ENCODE measurements at places on chromosomes 4 and X. TPM values are rescaled to one million over a fixed set of nuclear protein-coding genes. Genes with fewer than 3 reads are reported as not detected.

GRCh38 chr4:92305148-92305877, 1.5 kb downstream of the GRID2 start:
- peak; percentile 4 for DNase-seq

DNA sequence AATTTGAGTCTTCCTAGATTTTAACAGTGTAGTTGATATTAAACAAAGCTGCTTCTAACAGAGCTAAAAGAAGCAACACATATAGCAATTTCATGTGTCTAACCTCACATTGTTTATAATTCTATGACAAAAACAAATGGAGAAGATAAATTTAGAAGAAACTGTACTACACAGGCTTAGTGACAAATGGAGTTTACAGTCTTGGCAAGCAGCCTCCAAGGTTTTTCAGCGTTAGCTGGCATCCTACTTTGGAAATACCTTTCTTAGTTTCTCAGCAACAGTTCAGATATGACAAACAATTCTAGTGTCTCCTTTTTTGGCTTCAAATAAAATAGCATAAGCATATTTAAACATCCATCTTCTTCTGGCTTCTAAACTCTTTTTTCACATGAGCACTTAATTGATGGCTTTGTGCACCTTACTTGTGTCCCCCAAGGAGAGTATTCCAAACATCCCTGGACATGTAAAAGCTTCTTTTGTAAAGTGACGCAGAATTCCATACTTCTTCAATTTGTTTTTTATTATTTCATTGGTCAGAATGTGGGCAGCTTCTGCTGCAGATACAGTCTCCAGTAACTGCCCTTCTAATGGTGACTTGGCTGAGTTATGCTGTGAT, 249.8 kb downstream of the ANTXR2 start:
- DNase-seq: no peak

DNA sequence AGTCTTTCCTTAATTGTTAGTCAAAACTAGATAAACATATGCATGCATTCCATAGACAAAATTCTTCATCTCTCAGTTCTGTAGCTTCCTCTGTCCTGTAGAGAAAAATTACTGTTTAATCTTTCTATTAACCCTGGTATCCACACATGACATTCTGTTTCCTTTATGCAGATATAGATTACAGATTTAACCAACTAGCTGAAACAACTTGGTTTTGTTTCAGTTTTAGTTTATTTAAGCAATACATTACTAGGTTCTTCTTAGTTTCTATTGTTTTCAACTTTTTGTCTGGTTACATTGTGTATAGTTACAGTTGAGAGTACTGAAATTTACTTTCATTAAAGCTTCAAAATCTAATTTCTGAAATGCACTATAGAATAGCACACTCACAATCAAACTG, 933.9 kb upstream of the EPHA5 start:
- no peak for DNase-seq

Gene HMGB2
- 79.3 TPM for total RNA-seq

Gene ZDHHC15
- total RNA-seq: not detected

Gene ADH7
- total RNA-seq: not detected

All from SK-MEL-5 (cell line).